ENCODE measurements at places on chromosomes 13 and 19. TPM values are rescaled to one million over a fixed set of nuclear protein-coding genes. Genes with fewer than 3 reads are reported as not detected.

The ZNF565 gene
- total RNA-seq, result 0.98 TPM

The CEACAM7 gene
- not detected for total RNA-seq

The PRODH2 gene
- total RNA-seq, result not detected

The PRSS57 gene
- not detected for total RNA-seq

The PSG6 gene
- not detected for total RNA-seq

The SIGLEC10 gene
- not detected for total RNA-seq

Measured in epithelial cell of proximal tubule (primary cell).